ENCODE measurements at places on chromosomes 3 and 15.

GRCh38 chr3:101038393-101038792 is 45.2 kb upstream of the ABI3BP start:
- no peak for DNase-seq

DNA sequence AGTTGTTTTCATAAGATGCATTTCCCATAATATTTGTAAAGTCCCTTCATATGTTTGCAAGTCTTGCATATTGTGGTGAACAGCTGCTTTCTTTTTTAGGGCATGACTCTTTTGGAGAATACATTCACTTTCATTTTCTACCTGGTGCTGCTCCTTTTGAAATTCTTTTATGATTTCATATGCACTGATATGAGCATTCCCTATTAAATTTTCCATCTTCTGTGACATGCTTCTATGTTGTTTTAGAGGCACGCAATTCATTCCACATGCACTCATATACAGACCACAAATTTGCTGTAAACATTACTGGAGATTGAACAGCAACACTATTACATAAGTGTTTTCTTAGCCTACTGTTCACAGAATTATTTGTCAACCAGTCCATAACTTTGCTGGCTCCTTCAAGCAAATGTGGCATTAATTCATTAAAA is 92.8 kb upstream of the TNFSF10 start:
- no peak for DNase-seq

- no peak for DNase-seq
These were observed 41.1 kb downstream of the VGLL3 start for GRCh38 chr3:86949850-86950249.

DNA sequence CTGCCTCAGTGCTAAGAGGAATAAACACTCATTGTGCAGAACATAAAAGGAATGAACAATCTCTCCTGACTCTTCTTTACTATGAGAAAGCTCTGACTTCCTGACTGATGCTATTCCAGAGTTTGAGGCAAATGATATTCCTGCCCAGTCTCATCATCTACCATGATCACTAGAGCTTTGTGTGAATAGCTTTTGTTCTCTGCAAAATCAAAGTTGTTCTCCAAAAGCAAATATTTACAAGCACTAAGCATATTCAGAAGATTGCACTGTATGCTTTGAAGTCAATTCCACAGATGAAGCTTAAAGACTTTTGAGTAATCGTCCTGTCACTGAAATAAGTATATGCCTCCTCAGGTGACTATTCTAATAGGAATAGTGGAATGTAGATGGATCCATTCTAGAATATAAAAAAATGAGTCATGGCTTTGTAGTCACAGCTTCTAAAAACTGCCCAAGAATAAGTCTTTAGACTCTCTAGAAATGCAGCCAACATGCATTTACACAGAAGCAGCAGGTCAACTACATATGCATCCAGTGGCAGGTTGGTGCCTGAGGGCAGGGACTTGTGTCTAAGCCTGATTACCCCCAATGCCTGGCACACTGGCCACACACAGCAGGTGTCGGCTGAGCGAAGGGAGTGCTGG is 34.6 kb downstream of the TNFAIP8L3 start:
- no peak for DNase-seq

- no peak for DNase-seq
These were observed 57.0 kb upstream of the CMSS1 start for GRCh38 chr3:99760629-99761028.

GRCh38 chr15:81293728-81294515 is 30.0 kb downstream of the STARD5 start:
- no peak for DNase-seq

DNA sequence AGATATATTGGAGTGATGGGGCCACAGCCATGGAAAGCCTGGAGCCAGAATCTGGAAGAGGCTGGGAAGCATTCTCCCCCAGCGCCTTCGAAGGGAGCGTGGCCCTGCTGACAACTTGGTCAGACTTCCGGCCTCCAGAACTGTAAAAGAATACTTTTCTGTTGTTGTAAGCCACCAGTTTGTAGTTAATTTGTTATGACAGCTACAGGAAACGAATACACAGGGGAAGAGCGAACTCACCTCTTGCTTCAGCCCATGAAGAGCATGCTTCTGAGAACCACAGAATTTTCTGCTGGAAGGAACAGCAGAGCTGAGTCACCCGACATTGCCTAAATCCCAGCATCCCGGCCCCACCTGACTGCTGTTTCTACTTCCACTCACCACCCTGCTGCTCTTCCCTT is 501.7 kb downstream of the SHQ1 start:
- no peak for DNase-seq

- DNase-seq: no peak
These were observed 94.0 kb downstream of the ETFA start for GRCh38 chr15:76217029-76217881.

DNA sequence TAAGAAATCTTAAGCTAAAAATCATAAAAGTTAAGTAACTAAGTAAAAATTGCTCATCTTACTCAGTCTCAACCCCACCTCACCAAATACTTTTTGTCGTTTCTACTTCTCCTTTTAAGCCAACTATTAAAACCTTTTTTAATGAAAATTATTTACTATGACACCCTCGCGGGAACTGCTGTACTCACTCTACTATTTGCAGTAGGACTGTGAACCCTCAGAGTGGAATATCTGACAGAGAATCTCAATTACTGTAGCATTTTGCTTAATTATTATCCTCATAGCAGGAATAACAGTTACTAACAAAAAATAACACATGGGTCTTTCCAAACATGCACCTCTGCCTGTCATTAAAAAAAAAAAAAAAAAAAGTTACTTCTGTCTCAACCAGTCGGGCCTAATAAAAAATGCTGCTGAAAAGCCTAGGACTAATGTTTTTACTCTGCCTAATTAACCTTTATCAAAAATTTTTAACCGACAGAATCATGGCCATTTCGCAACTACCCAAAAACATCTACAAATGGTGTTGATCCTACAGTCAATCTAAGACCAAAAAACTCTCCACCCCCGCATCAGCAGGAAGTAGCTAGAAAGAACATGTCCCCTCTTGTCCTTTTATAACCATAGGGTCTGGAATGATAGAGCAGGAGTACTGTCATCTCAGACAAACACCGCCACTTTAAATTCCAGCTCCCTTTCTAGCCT is 10.2 kb downstream of the ALDH1L1 start:
- no peak for DNase-seq

GRCh38 chr3:46615050-46615775 is 2.9 kb downstream of the FAM240A start:
- DNase-seq: no peak

DNA sequence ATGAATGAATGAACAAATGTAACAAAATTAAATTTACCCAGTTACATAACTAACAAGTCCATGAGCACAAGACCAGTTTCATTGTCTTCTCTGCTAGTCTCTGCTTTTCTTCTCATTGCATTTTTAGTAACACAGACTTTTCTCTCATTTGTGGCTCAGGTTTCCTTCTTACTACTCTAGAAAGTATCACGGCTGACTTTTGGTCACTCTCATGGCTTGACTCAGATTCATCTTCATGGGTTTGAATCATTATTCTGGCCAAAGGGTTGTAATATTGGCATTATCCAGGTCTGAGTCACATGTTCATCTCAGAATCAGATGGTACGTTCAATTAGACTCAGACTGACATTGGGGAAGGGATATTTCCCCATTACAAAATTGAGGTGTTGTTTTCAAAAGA is 121.5 kb upstream of the SATB1 start:
- DNase-seq: no peak

GRCh38 chr3:51968883-51969678 is 1.8 kb upstream of the PCBP4 start:
- DNase-seq: peak; percentile 20

DNA sequence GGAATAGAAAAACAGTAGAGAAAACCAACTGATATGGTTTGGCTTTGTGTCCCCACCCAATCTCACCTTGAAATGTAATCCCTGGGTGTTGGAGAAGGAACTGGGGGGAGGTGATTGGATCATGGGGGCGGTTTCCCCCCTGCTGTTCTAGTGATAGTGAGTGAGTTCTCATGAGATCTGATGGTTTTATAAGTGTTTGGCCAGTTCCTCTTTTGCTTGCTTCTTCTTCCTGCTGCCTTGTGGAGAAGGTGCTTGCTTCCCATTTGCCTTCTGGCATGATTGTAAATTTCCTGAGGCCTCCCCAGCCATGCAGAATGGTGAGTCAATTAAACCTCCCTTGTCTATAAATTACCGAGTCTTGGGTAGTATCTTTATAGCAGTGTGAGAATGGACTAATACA is 48.4 kb downstream of the EOMES start:
- no peak for DNase-seq

- DNase-seq: no peak
These were observed 161.0 kb downstream of the THSD4 start for GRCh38 chr15:71276336-71276665.

Measured in G401 (cell line).